ENCODE measurements at places on chromosomes 1 and 21.

- no peak for DNase-seq
These were observed 2112.9 kb downstream of the NCAM2 start for GRCh38 chr21:23111070-23111600.

DNA sequence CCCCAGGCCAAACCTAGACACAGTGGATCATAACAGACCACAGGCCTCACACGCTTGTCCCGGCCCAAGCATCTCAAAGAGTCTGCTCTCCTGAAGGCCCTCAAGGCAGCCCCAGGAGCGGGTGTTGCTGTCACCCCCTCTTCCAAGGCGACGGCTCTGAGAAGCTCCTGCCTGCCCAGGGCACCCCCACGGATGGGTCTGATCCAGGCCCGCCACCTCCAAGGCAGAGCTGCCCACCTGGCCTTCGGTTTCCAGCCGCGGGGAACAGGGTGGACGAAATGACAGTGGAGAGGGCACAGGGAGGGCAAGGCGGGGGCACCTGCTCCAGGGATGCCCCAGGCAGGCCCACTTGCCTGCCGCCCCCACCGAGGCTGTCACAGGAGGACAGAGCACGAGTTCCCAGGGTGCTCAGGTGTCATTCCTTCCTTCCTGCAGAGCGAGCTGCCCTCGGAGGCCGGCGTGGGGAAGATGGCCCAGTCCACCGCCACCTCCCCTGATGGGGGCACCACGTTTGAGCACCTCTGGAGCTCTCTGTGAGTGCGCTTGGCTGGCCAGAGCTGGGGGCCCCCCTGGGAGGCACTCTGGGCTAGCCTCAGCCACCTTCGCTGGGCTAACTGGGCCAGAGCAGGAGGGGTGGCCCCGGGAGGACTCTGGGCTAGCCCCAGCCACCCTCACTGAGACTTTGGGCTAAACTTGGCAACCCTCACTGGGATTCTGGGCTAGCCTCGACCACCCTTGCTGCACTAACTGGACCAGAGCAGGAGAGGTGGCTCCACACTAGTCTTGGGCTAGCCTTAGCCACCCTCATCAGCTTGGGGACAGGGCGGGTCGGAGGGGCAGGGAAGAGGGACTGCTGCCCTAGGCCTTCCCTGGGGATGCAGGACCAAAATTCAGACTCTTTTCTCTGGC is 29.8 kb downstream of the TP73 start:
- DNase-seq, result no peak

- DNase-seq, result no peak
These were observed 55.6 kb upstream of the PPP2R5A start for GRCh38 chr1:212229654-212230053.

DNA sequence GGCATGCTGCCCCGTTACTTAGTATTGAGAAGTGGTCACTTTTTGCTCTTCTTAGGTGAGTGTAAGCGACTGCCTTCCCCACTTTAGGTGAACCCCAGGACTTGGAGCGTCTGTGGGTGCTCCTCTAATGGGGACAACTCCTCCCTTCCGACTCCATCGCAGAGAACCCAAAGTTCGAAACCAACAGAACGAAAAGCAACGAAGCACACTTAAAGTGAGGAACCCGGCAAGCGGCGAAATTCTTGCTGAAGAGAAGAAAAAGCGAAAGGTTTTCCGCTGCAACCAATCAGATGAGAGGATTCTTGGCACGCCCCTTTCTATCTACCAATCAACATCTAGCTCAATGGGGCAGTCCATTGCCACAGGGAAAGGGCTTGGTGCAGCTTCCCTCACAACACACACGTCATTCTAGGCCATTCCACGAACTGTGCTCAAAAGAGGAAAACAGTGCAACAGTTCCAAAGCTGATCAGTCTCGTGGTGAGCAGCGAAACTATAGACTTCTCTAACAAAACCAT is 709 bp upstream of the SUCO start:
- DNase-seq, result peak; percentile 68

DNA sequence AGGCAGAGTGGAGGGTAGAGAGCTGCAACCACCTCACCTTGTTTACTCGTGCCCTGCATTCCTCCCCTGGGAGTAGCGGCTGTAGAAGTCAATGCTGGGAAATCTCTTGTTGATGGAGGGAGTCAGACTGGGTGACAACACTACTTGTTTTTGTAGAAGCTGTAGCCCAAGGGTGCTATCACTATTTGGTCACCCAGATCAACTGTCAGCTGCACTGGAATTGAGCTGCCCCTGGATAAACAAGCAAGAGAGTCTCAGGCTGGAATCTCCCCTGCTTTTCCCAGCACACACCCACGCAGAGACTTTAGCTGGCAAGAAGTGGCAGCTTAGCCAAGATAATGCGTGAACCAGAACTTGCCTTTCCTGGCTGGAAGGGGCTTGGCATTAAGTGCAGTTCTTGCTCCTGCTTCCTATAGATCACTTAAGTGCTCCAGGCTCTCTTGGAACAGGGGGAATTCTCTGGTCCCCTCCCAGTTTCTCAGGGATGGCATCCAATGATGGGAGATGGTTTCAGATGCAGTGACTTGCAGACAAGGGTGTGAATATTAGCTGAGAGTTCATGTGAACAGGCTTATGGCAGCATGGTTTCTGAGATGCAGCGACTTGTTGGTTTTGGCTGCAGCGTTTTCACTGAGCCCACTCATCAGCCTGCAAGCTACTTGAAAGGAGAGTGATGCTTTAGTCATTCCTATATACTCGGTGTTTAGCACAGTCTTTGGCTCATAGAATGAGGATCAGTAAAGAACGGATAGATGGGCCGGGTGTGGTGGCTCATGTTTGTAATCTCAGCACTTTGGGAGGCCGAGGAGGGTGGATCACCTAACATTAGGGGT is 16.8 kb downstream of the ATP2B4 start:
- DNase-seq, result no peak

DNA sequence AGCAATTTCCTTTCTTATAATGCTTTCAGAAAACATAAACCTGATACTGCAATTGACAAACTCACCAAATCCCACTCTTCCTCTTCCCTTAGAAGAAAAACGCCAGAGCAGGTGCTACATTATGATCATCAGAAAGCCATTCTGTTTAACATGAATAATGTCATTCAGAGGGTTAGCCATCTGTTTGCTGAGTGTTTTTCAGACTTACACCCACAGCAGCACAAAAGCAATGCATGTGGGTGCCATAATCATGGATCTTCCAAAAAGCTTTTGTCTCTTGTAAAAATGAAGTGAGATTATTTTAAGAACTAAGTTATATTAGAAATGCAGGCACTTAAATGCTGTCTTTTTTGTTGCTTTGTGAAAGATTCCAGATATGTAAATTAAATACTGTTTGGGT is 204.6 kb upstream of the TMPRSS15 start:
- DNase-seq, result no peak

DNA sequence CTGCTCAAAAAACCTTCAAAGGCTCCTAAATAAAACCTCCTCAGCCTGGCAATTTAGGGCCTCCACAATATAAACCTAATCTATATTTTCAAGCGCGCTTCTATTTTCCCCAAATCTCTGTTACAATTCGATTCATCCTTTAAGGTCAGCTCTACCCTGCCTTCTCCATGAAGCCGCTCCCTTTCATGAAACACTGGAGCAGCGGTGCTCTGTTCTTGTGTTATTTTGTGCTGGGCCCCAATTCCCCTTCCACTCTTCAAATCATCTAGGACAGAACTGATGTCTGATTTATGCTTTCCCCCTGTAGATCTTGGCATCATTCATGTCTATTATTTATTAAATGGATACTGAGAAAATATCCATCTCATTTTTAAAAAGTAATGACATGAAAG is 6.9 kb downstream of the ERRFI1 start:
- no peak for DNase-seq

GRCh38 chr1:66641891-66642473 is 108.0 kb downstream of the SGIP1 start:
- no peak for DNase-seq

GRCh38 chr1:202998836-202999750 is 8.1 kb upstream of the TMEM183A start:
- peak; percentile 58 for DNase-seq

DNA sequence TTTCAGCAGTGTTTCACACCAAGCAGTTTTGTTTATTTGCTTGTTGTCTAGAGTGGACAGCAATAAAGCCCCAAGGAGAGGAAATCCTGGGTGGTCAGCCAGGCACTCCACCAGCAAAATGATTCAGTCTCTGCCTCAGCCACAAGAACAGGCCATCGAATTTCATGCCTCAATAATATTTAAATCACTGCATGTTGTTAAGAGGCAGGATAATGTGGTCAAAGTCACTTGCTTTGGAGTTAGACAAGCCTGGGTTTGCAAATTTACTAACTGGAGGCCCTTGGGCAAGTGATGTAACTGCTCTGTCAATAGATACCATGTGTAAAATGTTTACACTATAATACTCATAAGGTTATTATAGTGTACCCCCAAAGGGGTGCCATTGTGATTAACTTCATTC is 349.6 kb downstream of the LMO4 start:
- no peak for DNase-seq

DNA sequence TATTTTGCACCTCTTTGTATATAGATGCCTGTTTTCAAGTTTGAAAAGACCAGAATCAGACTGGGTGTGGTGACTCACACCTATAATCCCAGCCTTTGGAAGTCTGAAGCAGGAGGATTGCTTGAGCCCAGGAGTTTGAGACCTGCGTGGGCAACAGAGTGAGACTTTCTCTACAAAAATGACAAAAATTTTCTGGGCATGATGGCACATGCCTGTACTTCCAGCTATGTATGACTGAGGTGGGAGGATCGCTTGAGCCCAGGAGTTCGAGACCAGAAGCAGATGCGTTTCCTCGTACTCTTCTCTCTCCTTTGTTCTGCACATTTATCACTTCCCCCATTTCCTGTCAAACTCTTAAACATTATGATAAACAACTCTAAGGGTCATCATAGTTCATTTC is 310.0 kb upstream of the SNX7 start:
- no peak for DNase-seq

- no peak for DNase-seq
These were observed 12.4 kb upstream of the PWP2 start for GRCh38 chr21:44094832-44095231.

DNA sequence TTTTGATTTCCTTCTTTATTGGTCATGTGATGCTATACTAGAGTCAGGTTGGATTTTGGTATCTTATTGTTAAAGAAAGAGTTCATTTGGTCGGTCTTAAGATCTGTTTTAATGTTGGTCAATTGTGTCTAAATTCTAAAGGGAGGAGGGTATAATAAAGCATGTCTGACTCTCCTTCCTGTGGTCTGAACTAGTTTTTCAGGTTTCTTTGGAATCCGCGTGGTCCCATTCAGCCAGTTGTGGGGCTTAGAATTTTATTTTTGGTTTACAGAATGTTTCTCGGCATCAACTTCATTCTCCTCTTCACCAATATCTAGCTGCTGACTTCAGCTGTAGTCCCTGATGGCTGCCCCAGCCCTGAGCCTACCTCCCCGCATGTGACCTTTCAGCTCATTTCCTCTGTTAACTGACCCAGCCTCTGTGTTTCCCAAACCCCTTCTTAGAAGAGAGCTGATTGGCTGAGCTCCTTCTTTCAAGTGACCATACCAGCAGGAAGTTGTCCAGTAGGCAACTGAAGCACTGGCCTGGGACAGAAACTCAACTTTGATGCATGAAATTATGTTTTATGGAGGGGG is 8.7 kb upstream of the MYOC start:
- no peak for DNase-seq

DNA sequence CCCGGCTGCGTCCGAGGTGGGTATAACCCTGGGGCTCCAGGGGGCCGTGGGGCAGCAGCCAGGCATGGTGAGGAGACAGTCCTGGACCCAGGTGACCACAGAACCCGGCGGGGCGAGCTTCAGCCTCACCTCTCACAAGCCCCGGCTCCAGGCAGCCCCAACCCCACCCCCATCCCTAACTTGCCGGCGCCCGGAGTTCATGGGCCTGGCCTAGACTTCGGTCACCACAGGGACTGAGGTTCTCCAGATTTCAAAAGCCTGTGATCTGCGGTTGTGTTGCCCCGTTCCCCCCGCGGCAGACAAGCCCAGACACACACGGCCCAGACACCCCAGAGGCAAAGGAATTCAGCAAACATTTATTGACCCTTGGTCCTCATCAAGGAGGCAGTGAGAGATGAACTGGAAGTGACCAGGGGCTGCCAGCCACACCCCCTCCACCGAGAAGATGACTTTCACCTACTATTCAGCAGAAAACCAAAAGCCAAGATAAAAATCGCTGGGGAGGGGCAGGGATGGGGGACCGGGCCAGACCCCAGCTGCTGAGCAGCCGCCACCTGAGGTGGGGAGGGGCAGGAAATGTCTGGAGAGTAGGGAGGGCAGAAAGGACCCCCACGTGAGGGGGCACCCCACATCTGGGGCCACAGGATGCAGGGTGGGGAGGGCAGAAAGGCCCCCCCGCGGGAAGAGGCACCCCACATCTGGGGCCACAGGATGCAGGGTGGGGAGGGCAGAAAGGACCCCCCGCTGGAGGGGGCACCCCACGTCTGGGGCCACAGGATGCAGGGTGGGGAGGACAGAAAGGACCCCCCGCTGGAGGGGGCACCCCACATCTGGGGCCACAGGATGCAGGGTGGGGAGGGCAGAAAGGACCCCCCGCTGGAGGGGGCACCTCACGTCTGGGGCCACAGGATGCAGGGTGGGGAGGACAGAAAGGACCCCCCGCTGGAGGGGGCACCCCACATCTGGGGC is 3.9 kb downstream of the HES4 start:
- DNase-seq, result no peak

Data from activated T-cell treated with anti-CD3 and anti-CD28 coated beads for 1 hour (primary cell).